ENCODE measurements at places on chromosomes 2 and 18. TPM values are rescaled to one million over a fixed set of nuclear protein-coding genes. Genes with fewer than 3 reads are reported as not detected.

The POTEJ gene
- polyA plus RNA-seq = not detected

The MAPRE3 gene
- 16.8 TPM for polyA plus RNA-seq

The ASB18 gene
- not detected for polyA plus RNA-seq

The TUBA3E gene
- polyA plus RNA-seq = not detected

The NT5C1B gene
- not detected for polyA plus RNA-seq

DNA sequence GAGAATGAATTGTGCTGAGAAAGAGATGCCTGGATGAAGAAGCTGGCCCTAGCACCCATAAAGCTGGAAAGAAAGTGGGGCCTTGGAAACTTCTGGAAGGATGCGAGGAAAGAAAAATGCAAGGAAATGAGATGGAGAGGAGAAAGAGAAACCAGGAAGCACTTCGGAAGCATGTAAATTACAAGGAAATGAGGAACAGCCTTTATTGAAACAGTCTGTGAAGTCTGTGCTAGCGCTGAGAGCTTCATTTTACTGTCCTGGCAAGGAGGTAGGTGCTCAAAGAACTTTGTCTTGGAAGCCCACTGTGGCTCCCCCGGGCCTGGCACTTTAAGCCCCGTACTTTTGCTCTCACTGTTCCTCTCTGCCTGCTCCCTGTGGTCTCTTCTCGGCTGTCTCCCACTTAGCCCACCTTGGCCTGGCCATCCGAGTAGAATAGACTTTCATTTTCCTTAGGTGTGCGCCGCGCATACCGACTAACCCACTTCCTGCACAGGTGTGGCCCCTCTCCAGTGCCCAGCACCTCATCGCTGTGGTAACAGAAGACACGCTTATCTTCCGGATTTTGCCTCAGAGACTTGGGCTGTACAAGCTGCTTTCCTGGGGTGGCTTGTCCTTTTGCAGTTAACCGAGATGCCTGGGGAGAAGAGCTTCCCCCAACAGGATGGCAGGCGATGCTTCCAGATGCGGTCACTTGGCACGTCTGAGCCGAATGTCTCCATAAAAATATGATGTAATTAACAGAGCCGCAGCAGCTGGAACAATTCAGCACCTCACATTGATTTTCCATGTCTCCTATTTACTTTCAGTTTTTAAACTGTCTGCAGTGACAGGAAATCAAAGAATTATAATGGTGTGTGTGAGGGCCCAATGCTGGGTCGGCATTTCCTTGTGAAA is 199.6 kb downstream of the HRH4 start:
- no peak for DNase-seq

DNA sequence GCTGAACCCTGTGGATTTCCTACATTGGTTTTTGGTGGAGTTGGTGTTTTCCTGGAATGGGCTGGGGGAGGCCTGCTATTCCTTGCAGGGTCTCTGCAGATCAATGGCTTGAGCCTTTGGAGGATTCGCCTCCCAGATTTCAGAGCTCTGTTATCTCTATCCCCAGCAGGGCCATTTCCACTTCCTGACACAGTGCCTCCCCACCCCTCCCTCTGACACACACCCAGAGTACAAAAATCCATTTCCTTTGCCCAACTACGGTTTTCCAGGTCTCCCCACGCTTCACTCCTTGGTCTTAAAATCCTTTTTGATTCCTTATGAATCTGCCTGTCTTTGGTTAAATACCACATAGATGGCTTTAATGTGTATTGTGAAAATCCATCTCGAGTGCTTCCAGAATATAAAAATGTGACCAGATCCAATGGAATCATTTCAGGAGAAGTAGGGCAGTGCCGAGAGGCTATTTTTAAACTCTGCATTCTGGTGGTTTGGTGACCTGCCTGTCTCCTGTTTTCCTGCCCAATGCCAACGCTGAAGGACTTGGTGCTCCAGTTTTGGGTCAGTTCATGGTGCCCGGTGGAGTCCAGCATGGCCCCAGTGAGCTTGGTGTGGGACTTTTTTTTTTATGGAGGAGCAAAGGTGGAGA is 60.9 kb downstream of the ARL4C start:
- DNase-seq = no peak

DNA sequence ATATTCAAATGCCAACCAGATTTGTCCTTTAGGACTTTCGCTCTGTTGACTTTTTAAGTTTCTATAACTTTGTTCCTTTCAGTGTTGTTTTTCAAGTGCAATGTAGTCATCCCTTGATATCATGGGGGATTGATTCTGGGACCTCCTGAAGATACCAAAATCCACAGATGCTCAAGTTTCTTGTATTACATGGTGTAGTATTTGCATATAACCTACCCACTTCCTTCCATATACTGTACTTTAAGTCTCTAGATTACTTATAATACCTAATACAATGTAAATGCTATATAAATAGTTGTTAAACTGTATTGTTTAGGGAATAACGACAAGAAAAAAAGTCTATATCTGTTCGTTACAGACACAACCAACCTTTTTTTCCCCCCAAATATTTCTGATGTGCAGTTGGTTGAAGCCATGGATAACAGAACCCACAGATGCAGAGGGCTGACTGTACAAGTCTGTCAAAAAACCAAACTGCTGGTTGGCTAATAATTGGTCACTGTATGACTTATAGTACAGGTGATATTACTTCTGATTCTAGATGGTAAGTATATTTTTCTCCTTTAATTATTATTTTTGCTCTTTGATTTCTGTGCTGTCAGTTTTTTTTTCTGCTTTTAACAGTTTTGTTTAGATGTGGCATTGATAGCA is 201.7 kb upstream of the STON1 start:
- DNase-seq = no peak

DNA sequence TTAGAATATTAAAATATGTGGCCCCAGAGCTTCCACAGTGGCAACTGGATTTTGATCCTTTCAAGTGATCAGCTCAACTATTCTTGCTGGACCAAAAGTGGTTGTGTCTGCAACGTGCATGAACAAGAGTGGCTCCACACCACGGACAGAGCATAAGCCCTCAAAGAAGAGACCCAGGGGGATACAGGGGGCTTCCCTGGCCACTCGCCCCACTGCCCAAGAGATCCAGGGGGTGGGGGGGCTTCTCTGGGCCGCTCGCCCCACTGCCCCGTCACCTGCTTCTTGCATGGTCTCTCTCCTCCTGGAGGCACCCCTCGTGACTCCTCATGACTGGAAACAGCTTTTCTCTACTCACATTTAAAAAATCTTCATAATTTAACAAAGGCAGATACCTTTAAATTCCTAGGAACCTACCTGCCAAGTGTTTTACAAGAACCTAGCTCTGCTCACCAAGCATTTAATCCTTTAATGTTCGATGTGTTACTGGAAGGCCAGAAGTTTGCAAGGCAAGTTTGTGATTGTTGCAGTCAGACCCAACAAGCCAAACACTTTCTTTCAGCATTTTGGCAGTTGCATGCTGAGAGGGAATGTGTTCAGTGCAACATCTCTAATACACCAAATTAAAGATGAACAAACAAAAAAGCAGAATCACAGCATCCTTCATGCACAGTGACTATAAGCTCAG is 174.3 kb downstream of the BCL2 start:
- DNase-seq = no peak

DNA sequence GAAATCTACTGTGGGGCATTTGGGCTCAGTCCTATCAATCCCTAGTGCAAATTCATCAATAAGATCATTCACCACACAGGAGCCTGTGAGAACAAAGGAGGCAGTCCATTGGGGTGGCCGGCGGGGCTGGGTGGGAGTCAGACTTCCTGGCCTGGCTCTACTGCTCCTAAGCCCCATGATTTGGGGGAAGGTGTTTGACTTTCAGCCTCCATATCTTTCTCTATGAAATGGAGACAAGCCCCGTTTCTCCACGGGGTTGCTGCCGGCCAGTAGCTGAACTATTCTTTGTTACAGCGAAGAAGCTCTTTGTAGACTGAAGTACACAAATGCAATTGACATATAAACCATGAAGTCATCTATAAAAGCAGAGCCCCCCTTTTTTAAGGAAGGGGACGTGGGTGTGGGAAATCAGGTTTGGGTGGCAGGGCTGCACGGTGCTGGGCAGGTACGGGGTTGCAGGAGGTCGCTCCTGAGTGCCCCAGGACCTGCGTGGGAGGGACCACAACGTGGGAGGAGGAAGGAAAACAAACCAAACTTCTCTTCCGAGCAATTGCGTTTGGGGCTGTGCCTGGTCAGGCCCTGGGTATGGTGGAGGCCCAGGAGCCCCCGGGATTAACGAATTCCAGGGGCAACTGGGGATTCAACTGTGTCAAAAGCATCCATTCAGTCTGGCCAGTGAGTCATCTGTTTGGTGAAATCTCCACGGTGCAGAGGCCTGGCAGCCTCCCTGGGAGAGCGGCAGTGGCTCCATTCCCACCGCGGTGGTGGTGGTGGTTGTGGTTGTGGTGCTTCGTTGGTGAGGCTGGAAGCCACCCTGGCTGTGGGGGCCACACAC is 18.2 kb downstream of the FBLN7 start:
- DNase-seq = no peak

DNA sequence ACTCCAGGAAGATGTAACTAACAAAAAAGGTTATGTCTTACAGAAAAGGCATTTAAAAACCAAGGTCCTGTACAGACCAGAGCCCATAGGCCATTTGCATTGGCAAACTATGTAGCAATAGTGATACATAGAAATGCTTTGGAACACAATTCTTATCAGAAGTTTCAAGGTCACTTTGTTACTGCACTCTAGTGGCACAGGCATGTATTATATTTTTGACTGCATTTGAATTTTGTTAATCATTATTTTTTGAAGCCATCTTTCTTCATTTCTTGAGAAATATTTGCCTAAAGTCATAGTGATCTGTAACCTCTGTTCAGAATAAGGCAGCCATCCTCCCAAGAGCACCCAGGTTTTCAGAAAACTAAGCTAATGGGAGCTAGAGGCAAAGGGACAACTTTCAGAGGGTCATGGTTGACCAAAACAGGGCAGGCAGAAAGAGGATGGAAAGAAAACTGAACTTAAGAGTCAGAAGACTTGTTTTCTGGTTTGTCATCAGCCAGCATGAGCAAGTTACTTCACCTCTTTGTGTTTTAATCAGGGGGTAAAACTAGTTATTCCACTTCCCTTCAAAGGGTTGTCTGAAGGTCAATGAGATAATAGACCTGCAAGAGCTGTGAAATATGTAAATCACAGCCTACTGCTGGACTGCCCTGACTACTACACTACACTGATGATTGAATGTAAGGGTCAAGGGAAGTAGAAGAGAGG is 41.5 kb downstream of the SLC38A11 start:
- no peak for DNase-seq

DNA sequence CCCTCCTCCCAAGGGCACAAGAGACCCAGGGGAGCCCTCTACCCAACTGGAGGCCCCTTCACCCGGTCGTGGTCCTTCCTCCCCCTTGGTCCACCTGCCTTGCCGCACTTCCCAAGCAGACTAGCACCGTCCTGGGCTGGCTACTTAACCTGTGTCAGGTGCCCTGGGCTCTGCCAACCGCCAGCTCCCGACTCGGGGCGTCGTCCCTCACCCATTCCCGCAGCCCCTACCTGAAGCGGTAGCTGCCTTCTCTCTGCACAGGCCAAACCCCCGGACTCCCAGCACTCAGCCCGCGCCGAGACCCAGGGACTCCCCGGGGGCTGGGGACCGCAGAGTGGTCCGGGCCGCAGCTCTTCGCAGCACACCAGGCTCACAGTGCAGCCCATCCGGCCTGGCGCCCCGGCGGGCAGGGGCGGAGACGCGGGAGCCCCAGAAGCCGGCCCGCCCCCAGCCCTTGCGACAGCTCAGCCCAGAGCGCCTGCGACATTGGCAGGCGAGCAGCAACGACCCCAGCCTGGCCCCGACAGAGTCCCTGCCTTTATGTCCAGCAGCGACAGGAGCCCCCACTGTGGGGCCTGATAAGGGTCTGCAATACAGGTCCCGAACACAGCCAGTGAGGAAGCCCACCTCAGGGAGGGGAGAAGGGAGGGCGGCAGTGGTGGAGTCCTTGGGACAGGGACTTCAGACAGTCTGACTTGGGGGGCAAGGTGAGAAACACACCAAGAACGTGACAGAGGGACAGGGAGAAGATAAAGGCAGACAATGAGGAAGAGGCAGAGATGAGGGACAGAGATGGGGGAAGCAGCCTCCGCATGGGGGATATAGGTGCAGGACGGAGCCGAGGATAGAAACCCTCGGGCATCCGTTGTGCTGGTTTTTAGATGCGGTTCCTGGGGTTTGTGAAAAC is 31.0 kb upstream of the TNS1 start:
- no peak for DNase-seq

GRCh38 chr2:98009887-98010760 is 14.4 kb upstream of the TMEM131 start:
- DNase-seq = no peak

DNA sequence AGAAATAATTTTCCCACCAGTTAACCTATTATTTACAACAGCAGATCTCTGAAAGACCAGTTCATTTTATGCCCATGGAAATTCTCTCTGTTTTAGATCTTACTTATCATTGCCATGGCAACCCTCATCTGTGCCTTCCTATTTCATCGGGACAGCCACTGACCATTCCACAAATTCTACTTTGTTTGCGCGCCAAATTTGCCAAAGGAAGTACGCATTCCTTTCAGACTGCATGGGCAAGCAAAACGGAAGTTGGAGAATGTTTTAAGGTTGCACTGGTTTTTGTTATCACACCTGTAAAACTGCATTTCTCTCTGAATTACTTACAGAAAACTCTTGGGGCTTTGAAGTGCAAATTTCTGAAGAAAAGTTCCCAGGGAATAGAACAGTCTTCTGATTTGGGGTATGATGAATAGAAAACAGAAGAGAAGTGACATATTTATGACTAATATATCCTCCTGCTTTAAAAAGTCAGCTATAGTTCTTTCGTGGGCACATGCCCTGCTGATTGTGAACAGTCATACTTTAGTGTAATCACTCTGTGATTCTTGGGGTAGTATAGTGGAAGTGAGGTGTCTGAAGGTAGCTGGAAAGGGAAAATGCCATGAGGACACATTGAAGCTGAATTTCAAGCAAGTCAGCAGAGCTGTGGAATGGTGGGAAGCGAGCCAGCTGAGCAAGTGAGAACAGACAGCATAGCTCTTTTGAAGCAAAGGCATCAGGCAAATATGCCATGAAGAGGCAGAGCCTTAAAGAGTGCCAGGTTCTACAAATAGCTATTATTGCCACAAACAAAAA is 20.9 kb downstream of the NETO1 start:
- DNase-seq = no peak

DNA sequence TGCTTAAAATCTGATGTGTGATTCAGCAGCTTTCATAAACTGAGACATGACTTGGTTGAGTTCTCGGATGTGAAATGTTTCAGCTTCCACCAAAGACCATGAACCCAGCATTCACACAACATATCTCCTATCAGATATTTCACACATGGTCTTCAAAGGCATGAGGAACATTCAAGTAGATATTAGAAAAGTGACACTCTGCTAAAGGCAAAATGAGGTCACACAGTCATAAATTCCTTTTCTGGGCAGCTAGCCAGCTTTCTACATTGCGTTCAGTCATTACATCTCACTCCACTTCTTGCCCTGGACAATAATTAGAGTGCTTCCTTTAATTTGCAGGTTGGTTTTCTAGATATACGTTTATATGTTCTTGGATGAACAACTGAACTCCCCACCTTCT is 96.7 kb downstream of the GAREM1 start:
- DNase-seq = no peak

DNA sequence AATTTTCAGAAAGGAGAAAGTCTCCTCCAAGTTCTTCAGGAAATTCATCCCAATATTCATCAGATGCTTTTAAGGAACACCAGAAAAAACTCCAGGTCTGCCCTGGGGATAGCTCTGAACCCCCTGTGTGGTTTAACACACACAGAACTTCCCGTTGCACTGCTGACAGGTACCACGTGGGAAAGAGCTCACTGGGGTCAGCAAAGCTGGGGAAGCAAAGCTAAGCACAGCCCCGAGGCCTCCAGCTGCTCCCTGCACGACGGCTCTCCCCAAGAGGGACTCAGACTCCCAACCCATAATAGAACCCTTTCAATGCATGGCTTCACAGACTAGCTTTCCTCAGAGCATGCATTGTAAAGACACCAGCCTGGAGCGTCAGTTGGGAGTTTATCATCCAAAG is 28.0 kb downstream of the ADI1 start:
- no peak for DNase-seq

- DNase-seq = no peak
Measured at GRCh38 chr18:22355598-22355997, 62.1 kb downstream of the CTAGE1 start.

All from AG04450 (cell line).